ENCODE measurements at places on chromosomes 4 and X.
A peak's percentile ranks its signal among the peaks of the same experiment; 100 is the strongest.

DNA sequence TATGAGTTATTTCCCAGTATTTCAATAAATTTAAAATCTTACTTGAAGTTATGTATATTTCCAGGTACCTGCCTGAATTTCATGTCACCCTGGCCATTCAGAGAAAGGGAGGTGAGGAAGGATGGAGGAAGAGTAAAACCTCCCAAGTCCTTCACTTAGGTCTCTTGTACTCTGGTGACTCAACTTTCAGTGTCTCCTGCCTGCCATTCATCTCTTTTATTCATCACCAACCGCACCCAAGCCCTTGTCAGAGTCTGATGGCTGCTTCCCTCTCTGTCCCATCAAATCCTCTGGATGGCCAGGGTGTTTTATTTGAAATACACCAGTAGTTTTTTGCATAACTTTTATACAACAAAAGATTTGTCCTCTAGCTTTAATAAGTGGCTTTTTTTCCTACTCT is 17.8 kb downstream of the TMPRSS11E start:
- no peak for DNase-seq

GRCh38 chrX:47366041-47366722 is 4.2 kb upstream of the ZNF157 start:
- DNase-seq: peak; percentile 61

- no peak for DNase-seq
These were observed 54.7 kb downstream of the AMER1 start for GRCh38 chrX:64150775-64151174.

DNA sequence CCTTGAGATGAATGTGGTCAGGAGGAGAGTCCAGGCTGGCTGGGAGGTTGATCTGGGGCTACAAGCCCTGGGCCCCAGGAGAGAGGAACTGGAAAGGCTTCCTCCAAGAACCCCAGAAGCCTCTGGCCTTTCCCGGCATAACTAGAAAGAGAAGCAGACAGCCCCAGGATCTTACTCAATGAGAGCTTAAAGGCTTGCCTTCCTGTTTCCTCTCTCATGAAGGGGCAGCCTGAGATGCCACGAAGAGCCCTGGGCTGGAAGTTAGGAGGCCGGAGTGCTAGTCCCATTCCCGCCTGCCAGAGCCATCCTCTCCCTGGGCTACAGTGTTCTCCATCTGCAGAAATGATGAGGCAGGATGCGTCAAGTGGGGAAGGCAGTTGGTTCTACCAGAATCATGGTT is 20.1 kb upstream of the XPNPEP2 start:
- DNase-seq: peak; percentile 8

- DNase-seq: no peak
These were observed 123.3 kb downstream of the POU4F2 start for GRCh38 chr4:146762016-146762415.

DNA sequence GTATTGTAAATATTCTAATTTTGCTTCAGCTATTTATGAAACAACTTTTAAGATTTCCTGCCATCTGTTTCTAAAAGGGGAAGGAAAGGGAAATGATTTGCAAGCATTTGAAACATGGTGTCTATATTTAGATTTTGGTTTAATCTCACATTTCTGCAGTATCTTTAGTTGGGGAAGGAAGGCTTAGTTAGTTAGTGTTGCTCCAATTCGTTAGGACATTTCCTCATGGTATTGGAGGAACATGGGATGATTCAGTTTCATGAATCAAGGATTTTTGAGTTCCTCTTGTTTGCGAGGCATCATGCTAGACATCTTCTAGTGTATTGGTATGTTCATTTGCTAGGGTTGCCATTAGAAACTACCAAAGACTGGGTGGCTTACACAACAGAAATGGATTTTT is 20.5 kb upstream of the TMEM192 start:
- DNase-seq: peak; percentile 94

GRCh38 chr4:1116838-1117237 is 3.5 kb upstream of the RNF212 start:
- DNase-seq: no peak

- DNase-seq: no peak
These were observed 117.2 kb downstream of the TMEM144 start for GRCh38 chr4:158327525-158327924.

DNA sequence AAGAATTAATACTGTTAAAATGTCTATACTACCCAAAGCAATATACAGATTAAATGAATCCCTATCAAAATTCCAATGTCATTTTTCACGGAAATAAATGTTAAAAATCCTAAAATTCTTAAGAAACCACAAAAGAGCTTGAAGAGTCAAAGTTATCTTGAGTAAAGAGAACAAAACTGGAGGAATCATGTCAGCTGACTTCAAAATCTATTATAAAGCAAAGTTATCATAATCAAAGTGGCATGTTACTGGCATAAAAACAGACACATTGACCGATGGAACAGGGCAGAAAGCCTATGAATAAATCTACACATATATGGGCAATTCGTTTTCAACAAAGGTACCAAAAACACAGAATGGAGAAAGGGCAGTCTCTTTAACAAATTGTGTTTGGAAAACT is 579.0 kb downstream of the INPP4B start:
- DNase-seq: no peak

DNA sequence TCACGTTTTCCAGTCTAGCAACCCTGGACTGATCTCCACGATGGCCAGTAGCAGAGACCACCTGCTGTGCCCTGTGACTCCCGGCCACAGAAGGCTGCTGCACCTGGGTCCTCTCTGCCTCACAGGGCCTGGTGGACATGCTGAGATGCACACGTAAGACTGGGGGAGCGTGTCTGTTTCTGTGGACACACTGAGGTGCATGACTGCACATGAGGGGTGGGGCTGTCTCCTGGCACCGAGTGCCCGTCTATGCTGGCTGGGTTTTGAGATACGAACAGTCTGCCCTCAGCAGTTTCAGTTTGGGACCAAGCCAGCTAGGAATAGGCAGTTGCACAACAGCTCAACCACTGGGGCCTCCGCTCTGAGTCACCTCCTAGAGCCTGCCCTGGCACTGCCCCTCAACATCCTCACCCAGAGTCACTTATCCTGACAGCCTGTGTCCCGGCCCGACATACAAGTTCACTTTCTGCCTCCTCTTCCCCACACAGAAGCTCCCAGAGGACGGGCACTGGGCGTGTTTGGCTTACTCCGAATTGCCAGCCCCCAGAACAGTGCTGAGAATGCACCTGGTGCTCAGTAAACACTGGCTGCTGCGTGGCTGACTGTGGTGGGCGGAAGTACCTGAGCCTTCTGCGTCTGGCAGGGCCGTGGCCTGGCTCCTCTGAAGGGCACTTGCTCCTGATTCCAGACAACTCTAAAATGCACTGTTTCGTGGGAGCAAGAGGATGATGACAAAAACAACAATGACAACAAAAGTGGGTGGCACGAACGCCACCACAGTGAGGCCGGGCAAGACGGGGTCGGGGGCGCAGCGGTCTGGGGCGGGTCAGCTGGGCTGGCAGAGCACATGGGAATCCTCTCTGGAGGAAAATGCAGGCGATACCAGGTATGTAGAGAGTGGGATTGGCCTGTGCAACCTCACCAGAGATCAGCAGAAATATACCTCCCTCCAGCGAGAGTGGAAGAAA is 30.9 kb downstream of the RNF212 start:
- DNase-seq: peak; percentile 93

DNA sequence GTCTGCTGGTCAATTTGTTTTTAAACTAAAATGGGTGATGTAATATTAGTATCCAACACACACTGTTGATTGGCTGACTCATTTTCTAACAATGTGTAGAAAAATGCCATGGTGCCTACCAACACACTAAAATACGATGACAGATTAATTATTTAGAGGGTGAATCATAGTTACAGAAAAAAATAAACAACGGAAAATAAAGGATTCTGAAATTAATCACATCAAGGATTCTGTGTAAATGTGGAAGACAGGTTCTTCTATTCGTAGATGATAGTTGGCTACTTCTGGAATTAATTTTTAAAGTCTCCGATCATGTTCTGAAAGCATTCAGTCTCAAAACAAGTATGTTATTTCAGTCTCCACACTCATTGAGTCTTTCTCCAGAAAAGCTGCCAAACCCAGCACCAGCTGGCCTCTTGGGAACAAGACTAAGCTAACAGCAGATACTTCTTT is 8.2 kb upstream of the IQCM start:
- DNase-seq: no peak

GRCh38 chr4:68466751-68467150 is 19.5 kb downstream of the TMPRSS11E start:
- no peak for DNase-seq

DNA sequence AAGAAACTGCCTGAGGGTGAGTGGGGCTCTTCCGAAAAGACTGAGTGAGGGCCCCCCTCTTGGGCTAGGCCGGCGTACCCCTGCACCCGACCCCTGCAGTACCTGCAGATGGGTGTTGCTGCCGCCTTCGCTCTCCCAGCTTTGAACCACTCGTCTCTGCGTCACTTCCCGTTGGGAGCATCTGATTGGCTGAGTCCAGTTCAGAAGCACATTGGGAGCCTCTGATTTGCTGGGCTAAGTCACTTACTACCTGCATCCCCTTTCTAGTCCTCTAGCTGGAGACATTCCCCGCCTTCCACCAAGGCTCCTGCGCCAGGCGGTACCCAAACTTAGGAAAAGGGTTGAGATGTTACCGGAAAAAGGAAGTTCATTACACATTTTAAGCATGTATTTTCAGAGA is 20.4 kb upstream of the WWC2 start:
- no peak for DNase-seq

GRCh38 chr4:113781439-113782040 is 20.0 kb upstream of the CAMK2D start:
- peak; percentile 45 for DNase-seq

DNA sequence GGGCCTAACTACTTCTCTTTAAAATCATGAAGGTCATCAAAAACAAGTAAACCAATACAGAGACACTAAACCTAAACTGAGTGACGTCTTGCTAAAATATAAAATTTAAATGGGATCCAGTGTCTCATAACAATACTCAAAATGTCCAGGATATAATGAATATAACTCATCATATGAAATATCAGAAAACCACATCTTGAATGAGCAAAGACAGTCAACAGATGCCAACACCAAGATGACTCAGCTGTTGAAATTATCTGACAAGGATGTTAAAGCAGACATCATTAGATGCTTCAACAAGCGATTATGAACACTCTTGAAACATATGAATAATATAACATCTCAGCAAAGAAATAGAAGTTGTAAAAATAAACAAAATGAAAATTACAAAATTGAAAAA is 8.3 kb downstream of the NAP1L2 start:
- DNase-seq: no peak

DNA sequence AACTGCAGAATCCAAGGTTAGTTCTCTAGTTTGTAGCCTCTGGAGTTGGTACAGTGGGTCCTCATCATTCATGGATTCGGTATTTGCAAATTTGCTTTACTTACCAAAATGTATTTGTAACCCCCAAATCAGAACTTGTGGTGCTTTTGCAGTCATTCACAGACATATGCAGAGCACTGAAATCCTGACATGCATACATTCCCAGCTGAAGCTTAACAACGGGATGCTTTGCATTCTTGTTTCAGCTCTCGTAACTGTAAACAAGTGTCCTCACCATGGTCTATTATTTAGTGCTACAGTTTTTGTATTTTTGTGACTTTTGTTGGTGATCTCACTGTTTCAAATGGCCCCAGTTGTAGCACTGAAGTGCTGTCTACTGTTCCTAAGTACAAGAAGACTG is 16.1 kb downstream of the BEND4 start:
- no peak for DNase-seq

DNA sequence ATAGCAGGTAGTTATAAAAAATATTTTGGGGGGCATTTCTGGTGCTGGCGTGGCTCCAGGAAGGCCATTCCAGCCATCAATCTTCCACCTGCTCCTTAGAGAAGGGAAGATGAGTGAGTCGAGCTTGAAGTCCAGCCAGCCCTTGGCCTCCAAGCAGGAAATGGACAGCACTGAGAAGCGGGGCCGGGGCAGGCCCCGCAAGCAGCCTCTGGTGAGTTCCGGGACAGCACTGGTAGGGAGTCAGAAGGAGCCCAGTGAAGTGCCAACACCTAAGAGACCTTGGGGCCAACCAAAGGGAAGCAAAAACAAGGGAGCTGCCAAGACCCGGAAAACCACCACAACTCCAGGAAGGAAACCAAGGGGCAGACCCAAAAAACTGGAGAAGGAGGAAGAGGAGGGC is 29.2 kb upstream of the COX18 start:
- DNase-seq: no peak

GRCh38 chr4:79358438-79358837 is 32.6 kb upstream of the NAA11 start:
- DNase-seq: no peak

- DNase-seq: no peak
These were observed 101.8 kb upstream of the TLR3 start for GRCh38 chr4:185966997-185967775.

DNA sequence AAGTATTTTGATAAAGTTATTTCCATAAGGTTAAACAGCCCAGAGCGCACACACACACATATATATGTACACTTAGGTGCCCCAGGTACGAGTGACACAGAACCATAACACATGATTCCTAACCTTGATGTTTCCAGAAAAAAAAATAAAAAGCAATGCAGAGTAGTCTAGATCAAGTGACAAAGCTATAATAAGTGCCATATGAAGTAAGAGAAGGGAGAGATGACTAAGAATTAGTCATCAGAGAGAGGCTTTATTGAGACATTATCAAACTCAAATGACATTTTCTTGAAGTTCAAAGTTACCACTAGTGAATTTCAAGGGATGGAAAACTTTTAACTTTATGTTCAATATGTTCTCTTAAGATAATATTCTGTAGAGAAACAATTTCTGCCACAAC is 215.0 kb downstream of the HTR2C start:
- no peak for DNase-seq

DNA sequence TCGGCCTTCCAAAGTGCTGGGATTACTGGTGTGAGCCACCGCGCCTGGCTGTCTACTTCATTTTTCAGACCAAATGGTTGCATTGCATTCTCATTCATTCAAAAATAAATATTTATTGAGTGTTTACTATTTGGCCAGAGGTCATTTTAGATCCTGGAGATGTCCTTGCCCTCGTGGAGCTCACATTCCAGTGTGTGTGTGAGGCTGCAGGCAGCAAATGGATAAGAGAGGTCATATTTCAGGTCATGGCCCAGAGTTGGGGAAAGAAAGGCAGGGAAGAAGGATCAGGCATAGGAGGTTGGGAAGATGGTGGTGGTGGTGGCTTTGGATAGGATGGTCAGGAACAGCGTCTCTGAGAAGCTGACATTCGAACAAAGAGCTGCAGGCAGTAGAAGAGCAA is 119.1 kb downstream of the CEP135 start:
- no peak for DNase-seq

GRCh38 chrX:151919610-151920009 is 6.9 kb downstream of the MAGEA4 start:
- no peak for DNase-seq

Data from MV-4-11 (cell line).